Activated CD4-positive, alpha-beta T cell treated with anti-CD3 and anti-CD28 coated beads, Interleukin-2, amount 10 ng/mL, durations not matched to agents 7 days and 5 days (primary cell): ENCODE measurements at places on chromosomes 11 and 22. TPM values are rescaled to one million over a fixed set of nuclear protein-coding genes. Genes with fewer than 3 reads are reported as not detected.

Gene NAALAD2
- total RNA-seq = not detected

Gene CLTCL1
- total RNA-seq = 0.69 TPM

Gene MCAM
- total RNA-seq = 1.0 TPM

Gene P4HA3
- not detected for total RNA-seq

Gene WNT11
- not detected for total RNA-seq

Gene BRSK2
- not detected for total RNA-seq

Gene RTN4RL2
- 0.35 TPM for total RNA-seq

Gene C11orf42
- total RNA-seq = not detected

Gene SPINDOC
- 40.7 TPM for total RNA-seq

Gene SLC22A12
- total RNA-seq = not detected

Gene CST6
- not detected for total RNA-seq

- DNase-seq = peak; percentile 70
Observed at GRCh38 chr22:42180349-42180842, 49.8 kb upstream of the CYP2D6 start.

DNA sequence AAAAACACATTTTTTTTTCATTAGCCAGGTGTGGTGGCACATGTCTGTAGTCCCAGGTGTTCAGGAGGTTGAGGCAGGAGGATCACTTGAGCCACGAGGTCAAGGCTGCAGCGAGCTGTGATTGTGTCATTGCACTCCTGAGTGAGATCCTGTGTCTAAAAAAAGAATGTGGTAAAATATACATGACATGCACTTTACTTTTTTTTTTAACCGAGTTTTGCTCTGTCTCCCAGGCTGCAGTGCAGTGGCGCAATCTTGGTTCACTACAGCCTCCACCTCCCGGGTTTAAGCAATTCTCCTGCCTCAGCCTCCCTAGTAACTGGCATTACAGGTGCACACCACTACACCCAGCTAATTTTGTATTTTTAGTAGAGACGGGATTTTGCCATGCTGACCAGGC lies 22.5 kb upstream of the CLDN5 start:
- DNase-seq = no peak

GRCh38 chr11:46762248-46762647 lies 43.2 kb downstream of the F2 start:
- DNase-seq = no peak

- peak; percentile 75 for DNase-seq
Observed at GRCh38 chr22:50270666-50271394, 650 bp upstream of the MAPK11 start.

- no peak for DNase-seq
Observed at GRCh38 chr11:107842412-107843100, 16.0 kb downstream of the SLC35F2 start.

DNA sequence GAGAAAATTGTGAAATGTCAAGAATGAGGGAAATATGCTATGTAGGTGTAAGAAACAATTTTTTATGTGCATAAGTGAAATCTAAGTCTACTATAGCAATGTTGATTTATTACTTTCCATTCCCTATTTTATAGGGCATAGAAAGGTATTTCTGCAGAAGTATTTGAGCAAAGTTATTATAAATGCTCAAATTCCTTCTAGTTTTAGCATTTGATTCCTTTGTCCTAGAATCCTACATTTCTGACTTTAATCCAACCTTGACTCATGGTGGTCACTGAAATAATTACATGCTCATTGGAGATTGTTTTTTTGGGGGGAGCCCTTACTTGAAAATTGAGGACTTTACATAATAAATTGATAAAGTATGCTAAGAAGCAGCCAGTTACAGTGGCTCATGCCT lies 716.6 kb upstream of the LUZP2 start:
- no peak for DNase-seq

DNA sequence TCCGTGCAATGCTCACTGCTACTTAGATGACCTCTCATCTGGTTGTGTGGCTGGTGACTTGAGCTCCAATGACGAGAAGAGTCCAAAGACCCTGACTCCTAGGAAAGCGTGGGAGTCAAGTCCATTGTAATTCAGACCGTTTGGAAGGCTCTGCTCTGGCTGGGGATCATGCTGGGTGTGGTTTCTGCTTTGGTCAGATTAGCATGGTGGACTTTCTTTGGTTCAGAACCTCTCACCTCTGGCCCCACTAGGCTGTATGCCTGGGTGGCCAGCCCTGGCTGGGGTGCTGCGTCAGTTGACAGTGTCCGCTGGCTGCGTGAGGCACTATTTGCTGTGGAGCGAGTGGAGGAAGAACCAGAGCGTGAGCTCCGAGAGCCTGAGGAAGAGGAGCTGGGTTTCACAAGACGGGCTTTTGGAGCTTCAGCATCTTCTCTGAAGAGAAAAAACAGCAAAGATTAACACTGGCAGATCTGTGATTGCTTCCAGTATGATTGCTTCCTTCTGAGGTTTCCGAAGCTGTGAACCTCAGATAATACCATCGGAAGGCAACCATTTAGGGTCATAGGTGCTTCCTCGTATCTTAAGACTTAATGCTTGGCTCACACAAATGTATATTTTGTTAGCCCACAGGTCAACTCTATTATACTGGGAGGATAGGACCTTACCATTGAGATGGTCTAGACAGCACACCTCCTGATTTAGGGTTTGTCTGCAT lies 11.6 kb upstream of the HSPA8 start:
- no peak for DNase-seq

DNA sequence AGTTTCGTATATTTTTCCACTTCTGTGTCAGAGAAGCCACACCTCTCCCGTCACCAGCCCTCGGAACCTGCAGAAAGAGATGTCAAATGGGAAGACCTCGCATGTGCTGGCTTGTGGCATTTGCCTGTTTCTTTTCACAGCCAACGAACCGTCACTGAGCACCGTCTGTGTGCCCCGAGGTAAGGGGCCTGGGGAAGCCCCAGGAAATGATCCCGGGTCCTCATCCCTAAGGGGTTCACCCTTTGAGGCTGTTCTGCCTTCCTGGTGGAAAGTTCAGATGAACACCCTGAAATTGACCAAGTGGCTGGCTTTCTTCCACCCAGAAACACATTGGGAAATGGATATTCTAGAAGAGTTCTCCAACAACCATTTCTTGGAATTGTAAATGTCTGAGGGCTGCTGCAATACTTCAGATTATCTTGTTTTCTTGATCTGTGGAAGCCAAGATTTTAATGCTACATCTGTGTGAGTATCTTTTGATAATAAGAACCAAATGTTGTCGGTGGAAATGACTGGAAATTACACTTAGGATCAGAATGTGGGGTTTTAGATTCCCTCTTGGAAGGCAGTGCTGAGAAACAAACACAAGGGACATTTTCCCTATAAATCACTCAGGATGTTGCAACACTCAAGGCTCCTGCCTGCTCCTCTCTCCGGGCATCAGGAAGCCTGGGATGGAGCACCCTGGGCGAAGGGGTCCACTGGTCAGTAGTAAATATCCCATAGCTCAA lies 37.6 kb downstream of the RIBC2 start:
- DNase-seq = no peak

GRCh38 chr11:64771861-64772260 lies 6.5 kb downstream of the SF1 start:
- DNase-seq = no peak

- no peak for DNase-seq
Observed at GRCh38 chr11:2860636-2861035, 24.9 kb downstream of the CDKN1C start.

DNA sequence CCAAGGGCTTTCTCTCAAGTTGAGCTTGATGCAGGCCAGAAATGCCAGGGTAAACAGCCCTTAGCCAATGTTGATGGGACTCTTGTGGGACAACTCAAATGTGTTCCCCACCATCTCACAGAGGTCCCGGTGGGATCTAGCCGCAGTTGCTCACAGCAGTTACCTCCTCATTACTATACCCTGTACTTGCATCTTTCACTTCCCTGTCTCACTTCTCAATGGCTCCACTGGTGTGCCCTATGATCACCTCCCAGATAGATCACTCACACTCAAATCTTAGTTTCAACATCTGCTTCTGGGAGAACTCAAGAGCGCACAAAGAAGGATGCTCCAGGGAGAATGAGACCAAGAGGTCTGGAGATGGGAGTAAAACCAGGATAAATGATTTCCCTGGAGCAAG lies 47.0 kb downstream of the RCN1 start:
- no peak for DNase-seq

GRCh38 chr11:120167659-120168058 lies 29.7 kb upstream of the TRIM29 start:
- no peak for DNase-seq
